DMS153 (cell line): ENCODE measurements at places on chromosomes 12 and 14.
A peak's percentile ranks its signal among the peaks of the same experiment; 100 is the strongest.

GRCh38 chr14:61416591-61416990 lies 95.2 kb downstream of the PRKCH start:
- DNase-seq = no peak

GRCh38 chr12:130680451-130680990 lies 35.6 kb downstream of the RIMBP2 start:
- no peak for DNase-seq

- DNase-seq = no peak
Observed at GRCh38 chr14:87282266-87282665, 710.7 kb downstream of the GALC start.

DNA sequence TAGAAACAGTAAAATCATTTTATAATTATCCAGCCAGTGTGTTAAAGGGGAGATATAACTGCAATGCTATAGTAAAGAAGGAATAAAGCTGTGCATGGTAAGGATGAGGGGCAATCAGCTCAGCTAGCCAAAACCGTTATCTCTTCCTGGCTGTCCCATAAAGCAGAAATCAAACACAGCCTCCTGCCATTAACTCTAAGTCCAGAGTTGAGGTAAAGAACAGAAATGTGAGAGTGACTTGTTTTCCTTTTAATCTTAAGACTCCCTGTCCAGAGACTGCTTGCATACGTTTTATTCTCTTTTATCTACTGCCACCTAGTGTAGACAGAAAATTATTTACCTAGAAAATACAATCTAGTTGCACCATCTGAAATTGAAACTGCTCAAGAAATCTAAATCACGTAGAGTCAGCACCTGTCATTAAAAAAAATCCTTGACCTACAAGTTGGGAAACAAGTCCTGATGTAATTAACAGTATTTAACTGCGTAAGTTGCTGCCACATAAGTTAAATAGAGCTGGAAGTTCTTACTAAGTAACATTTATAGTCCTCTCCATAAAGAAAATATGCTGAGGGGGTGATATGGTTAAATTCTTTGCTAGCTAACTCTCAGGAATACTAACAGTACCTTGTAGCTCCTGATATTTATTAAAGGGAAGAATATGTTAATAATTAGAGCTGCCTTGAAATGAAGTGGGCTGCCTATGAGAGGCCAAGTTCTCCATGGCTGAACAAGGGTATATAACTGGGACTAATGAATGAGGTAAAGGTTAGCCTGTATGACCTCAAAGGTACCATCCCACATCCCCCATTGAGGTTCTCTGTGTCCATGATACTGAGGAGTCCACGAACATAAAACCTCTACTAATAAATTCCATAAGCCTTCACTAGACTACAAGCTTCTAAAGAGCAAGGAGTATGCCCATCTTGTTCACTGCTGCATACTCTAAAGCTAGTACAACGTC lies 62.7 kb downstream of the GALNT4 start:
- DNase-seq = peak; percentile 52

DNA sequence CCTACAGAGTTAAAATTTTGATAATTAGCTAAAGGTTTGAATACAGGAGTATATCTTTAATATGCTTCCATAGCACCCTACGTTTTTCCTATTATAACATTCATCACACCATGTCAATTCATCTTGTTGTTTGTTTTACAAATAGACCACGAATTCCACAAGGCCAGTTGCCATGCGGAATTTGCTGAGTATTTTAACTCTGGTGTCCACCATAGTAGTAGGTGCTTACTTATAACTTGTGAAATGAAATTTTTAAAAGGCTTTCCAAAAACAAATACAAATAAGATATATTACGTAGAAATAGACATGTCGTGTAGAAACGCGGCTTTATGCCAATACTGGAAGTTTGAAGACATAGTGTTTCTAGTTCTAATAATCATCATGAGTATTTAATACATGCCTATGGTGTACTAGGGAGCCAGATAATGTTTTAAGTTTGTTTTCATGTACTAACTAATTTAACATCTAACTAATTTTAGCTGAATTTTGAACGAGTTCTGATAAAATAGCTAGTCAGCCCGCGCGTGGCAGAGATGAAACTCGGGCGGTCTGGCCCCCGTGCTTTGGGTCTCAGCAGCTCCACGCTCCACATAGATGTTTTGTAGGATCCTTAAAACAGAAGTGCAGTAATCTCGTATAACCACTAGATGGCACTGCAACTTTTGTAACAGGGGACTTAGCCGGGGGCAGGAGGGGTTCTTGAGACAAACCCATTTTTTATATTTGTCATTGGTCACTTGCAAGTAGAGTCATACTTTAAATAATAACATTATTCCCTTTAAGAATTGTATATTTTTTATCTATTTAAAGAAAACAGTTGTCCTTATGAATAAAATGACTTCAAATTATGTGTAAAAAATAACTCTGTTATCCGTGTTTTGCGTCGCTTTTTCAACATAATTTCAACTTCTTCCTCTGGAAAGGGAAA lies 10.2 kb downstream of the CD69 start:
- DNase-seq = peak; percentile 30

- no peak for DNase-seq
Observed at GRCh38 chr12:26938701-26939062, 412 bp downstream of the FGFR1OP2 start.

DNA sequence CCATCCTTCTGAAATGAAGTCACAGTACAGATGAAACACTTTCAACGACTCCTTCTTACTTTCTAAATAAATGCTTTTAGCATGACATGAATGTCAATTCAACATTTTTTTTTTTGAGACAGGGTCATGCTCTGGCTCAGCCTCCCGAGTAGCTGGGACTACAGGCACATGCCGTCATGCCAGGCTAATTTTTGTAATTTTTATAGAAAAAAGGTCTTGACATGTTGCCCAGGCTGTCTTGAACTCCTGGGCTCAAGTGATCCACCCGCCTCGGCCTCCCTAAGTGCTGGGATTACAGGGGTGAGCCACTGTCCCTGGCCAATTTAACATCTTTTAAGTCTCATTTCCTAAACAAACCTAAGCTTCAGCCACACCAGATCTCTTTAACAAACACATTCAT lies 16.4 kb downstream of the GALNT6 start:
- no peak for DNase-seq

- no peak for DNase-seq
Observed at GRCh38 chr12:3768911-3769447, 16.1 kb upstream of the CRACR2A start.

DNA sequence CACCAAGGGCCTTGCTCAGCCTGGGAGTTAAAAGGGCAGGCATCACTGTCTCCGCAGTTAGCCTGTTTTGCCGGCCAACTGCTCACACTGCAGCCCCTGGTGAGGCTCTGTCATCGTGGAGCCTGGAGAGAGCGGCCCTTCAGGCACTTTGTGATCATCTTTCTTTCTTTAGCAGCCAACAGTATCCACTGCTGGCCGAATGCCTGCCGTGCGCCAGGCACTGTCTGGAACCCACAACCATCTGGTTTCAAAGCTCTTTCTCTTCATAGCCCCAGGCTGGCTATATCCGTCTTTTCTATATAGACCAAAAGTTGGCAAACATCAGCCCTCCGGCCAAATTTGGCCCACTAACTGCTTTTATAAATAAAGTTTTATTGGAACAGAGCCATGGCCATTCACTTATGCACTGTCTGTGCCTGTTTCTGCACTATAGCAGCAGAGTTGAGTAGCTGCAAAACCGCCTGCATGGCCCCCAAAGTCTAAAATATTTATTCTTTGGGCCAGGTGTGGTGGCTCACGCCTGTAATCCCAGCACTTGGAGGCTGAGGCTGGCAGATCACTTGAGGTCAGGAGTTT lies 29.5 kb downstream of the SLC8B1 start:
- no peak for DNase-seq

GRCh38 chr12:83089575-83089974 lies 402.9 kb downstream of the TMTC2 start:
- DNase-seq = no peak

DNA sequence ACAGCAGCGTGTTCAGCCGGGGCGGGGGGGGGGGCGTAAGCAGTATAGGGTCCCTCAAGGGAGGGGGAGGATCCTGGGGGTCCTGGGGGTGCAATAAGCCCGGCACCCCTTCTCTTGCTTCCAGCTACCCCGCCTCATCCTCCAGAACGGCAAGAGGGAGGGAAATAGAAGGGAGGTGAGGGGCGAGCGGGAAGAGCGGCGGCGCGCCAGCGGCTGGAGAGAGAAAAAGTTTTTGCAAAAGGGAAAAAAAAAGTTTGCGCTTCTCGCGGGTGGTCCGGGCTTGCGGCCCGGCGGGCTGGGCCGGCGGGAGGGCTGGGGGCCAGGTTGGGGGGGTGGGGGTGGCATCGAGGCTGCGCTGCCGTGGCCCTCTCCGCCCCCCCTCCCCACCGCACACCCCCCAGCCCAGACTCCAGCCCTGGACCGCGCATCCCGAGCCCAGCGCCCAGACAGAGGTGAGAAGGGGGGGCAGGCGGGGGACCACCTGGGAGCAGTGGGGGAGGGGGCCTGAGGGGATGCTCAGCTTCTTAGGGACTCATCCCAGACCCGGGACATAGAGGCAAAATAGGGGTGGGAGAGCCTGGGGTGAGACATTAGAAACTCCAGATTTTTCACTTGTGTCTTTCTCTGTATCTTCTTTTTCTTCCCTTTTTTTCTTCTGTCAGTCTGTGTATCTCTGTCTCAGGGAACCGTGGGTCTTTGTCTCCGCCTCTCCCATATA lies at the start of gene GLI1:
Gene GLI1 (plus strand): TSS at position 36 of the 718 bp plus-strand sequence. CDS start 3,907 bp downstream, outside the sequence.
- no peak for DNase-seq

- DNase-seq = no peak
Observed at GRCh38 chr14:96214793-96215192, 10.2 kb downstream of the BDKRB2 start.

- DNase-seq = no peak
Observed at GRCh38 chr12:19846574-19846973, 407.3 kb downstream of the AEBP2 start.

DNA sequence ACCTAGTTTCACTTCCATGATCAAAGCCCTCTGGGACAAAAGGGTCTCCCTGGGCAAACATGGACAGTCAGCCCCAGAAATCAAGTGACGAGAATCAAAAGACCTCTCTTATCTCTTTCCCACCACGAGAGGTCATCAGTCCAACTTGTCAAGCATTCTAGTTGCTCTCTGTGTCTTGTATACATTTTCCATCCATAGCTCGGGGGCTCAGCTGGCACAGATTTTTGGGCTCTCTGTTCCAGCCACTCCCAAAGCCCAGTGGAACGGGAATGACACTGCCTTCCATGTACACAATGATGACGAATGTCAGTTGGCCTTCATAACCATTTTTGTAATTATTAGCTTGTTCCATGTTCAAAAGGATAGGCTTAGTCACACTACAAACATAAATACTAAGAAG lies 29.7 kb downstream of the NOS1 start:
- DNase-seq = no peak

DNA sequence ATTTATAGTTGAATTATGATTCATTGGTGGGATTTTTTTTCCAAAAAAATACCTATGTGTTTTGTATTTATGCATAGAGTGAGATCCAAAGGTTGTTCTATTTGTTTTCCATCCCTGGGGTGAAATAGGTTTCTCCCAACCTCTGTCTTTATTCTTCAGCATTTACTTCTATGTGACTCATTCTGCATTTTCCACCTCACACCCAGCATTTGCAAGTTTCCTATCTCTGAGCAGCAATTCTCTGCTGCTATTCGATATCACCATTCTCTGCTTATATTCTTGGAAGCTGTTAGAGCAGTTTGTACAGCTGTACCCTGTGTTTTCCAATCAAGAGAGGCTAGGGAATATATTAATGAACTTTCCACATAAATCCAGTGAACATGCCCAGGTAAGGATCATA lies 538.9 kb downstream of the SNAPC1 start:
- no peak for DNase-seq

DNA sequence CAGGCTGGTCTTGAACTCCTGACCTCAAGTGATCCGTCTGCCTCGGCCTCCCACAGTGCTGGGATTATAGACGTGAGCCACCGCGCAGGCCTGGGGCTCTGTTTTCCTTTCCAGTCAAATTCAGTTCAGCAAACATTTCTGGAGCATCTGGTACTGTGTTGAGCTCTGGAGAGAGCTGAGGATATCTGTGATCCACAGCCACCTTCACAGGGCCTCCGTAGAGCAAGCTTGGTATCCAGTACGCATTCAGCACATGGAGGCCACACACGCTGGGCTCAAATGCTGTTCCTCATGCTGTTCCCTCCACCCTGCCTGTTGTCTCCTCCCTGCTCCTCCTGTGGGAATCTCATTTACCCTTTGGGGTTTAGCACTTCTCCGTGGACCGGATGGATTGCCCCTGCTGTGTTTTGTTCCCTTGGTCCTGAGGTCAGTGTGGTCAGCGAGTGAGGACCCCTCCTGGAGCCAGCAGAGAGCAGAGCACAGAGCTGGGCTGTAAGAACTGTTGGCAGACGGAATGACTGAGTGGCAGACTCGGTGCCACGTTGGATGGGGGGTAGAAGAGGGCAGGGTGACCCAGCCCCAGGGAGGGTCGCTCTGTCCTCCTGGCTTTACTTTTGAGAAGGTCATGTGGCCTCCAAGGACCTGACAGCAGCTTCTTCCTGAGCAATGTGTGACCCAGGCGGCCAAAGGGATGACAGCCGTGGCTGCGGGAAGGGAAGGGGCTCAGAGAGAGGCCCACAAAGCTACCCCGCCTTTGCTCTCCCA lies 891 bp downstream of the RPS6KL1 start:
- DNase-seq = no peak

DNA sequence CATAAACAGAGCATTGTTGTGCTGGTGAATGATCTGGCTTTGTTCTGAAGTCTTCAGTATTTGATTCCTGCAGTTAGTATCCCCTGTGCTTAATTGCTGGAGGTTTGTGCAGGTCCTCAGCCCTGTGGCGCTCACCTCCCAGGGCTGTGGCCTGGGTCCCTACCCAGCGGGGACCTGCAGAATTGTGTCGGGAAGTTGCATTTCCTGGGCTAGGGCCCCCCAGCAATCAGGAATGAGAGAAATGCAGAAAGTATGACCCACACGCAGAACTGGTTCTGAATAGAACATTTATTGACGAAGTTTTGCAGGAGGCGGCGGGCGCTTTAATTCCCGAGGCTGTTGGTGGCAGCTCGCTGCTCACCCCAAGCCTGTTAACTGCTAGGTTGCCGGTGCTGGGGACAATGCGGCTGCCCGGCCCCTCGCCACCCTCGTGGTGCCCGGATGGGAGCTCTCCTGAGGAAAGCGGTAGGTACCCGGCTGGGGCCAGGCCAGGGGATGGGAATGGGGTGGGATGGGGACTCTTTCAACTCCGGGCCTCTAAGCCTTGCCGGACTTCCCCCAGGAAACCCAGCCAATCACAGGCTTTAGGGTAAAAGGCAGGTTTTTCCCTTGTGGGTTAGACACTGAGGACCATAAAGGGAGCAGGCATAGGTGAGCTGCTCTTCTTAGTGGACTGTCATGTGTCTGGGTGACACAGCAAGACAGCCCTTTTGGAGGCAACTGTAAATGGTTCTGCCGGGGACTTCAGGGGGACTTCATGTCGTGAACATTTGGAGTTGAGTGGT lies 11.6 kb downstream of the PLEKHG3 start:
- no peak for DNase-seq

GRCh38 chr12:107221913-107222312 lies 128.6 kb upstream of the CRY1 start:
- no peak for DNase-seq

DNA sequence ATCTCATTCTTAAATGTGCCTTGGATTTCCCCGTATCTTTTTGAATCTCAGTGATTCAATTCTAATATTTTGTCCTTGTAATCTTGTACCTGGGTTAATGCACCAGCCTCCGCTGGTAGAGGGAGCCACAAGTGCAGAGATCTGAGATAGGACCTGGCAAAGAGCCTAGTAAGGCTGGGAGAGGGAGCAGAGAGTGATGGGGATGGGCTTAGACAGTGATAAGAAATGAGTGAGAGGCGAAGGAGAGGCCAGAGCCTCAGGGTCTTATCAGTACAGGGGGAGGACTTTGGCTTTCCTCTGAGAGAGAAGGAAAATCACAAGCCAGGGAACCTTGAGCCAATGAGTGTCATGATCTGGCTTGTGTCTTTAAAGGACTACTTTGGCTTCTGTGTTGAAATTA lies 30.5 kb upstream of the LMNTD1 start:
- DNase-seq = no peak
